RWPE1 (cell line): ENCODE measurements at places on chromosomes 3 and 15.
A peak's percentile ranks its signal among the peaks of the same experiment; 100 is the strongest.

GRCh38 chr15:62067448-62068044, 769 bp downstream of the C2CD4A start:
- no peak for DNase-seq

GRCh38 chr15:75203017-75203907, 1.6 kb downstream of the C15orf39 start:
- peak; percentile 33 for DNase-seq

- no peak for DNase-seq
Observed at GRCh38 chr3:84906065-84906464, 52.7 kb upstream of the CADM2 start.

DNA sequence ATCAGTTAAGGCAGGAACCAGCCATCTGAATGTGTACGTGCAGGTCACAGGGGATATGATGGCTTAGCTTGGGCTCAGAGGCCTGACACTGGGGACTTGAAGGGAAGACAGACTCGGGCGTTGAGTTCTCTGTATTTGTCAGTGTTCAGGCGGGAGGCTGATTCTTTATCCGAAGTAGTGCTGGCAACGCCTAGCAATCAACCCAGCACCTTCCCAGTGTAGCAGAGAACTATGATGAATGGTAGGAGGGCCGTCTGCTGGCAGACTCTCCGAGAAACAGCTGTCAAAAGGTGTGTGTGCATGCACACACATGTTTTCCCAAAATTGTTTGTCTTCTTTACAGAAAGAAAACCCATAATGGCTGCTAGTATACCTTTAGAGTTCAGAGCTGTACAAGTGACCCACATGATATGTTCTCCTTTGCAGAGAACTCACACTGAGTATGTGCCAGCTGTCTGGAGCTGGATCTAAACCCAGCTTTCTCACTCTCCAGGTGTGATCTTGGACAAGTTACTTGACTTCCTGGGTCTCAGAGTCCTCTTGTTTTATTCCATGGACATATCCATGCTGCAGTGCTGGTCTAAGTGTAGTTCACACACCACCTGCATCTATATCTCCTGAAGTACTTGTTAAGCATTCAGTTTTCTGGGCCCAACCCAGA, 74.5 kb upstream of the LARS2 start:
- DNase-seq = no peak

GRCh38 chr3:152100491-152101132, 168.1 kb upstream of the MBNL1 start:
- no peak for DNase-seq

DNA sequence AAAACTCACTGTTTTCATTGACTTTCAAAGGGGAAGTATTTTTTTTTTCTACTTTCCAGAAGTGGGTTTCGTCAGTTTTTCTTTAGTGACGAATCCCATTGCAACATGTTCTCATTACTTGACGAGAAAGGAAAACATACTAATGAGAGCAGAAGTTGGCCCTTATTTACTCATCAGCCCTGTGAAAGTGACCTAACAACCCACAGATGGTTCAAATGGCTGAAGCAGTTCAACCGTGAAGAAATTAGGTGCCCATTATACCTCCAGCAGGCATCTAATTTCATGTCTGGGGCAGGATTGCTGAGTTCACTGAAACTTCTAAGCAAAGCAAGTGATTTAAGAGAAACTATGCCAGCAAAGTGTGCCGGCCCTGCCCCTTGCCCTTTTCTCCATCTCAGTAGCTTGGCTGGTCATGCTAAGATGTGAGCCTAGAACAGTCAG, 9.0 kb downstream of the AQP9 start:
- no peak for DNase-seq

DNA sequence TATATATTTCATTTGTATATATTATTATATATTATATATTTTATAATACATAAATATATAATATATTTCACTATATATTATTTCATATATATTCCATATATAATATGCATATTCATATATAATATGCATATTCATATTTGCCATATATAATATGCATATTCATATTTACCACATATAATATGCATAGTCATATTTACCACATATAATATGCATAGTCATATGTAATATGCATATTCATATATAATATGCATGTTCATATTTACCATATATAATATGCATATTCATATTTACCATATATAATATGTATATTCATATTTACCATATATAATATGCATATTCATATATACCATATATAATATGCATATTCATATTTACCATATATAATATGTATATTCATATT, 51.2 kb upstream of the GATA2 start:
- no peak for DNase-seq

DNA sequence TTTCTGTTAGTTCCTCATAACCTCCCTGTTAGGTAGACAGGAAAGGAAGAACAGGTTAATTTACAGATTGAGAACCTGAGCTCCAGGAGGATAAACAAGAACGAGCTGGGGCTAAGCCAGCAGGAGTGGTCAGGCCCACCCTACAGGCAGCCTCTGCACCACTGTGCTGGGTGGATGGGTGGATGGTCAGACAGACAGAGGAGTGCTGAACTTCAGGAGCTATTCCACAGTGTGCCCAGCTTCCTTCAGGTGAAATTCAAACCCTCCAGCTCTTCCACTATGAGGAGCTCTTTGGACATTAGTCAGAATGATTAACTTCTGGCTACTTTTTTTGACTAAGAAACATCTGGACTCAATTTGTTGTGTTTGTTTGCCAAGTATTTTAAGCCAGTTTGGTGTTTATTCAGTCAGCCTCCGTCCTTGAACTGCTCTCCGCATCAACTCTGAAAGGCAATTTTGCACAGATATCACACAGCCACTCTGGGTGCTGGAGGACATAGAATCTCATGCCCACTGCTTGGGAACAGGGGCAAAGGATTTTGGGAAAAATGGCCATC, 361.9 kb downstream of the CLSTN2 start:
- no peak for DNase-seq

DNA sequence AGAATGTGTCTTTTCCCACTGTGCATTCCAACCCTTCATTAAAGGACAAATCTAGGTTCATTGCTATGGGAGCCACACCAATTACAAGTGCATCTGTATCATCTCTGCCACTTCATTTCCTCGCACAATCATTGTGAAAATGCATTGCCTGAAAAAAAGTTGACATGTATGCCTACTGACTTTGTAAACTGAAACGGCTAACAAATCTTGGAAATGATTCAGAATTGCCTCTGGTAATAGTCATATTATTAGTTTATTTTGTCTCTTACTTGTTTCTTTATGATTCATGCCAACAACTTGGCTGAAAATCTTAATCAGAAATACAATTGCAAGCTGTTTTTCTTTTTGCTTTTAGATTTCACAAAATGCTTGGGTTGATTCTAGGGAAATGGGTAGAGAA, 497.1 kb downstream of the ZIC1 start:
- no peak for DNase-seq

GRCh38 chr15:48324949-48325348, 6.3 kb upstream of the DUT start:
- DNase-seq = no peak

DNA sequence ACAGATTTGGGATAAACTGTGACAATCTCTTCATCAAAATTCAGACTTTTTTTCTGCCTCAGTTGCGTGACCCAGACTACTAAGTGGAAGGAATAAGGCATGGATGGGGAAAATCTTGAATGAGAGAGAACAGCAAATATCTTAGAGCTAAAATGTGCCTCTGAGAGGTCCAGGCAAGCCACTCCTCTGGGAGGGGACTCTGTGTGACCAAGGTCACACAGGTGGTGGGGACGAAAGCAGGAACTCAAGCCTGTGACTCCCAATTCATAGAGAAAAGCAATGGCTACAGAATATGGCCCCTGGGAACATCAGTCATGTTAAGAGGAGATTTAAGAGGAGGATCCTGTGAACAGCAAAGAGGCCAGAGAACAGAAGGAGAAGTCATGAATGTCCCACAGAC, 268.1 kb downstream of the FOXP1 start:
- no peak for DNase-seq

GRCh38 chr3:100455841-100456550, 36.4 kb upstream of the TMEM45A start:
- no peak for DNase-seq

DNA sequence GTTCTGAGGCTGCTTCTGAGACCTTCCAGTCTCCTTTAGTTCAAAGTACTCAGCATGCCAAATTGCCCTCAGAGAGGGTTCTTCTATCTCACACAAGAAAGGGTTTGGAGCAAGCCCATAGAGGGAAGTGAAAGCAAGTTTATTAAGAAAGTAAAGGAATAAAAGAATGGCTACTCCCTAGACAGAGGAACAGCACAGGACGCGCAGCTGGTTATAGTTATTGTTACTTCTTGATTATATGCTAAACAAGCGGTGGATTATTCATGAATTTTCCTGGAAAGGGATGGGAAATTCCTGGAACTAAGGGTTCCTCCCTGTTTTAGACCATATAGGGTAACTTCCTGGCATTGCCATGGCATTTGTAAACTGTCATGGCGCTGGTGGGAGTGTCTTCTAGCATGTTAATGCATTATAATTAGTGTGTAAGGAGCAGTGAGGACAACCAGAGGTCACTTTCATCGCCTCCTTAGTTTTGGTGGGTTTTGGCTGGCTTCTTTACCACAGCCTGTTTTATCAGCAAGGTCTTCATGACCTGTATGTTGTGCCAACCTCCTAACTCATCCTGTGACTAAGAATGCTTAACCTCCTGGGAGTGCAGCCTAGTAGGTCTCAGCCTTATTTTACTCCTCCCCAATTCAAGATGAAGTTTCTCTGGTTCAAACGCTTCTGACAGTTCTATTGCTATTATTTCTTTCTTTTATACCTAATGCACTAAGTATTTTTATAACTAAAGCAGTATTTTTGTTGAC, 26.3 kb downstream of the SCN11A start:
- no peak for DNase-seq

DNA sequence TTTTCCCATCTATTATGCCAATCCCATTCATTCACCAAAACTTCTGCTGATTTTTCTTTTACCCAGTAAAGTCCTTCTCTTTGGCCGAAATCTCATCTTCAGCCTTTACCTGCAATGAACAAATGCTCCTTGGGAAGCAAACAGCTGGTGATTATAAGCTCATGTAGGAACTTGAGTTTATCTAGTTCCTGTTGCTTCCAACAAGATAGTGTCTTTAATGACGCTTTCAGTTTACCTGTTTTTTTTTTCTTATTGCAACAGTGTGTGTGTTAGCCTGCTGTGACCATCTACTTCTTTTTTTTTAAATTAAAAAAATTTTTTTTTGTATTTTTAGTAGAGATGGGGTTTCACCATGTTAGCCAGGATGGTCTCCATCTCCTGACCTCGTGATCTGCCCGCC, 156.0 kb downstream of the CD47 start:
- DNase-seq = no peak

DNA sequence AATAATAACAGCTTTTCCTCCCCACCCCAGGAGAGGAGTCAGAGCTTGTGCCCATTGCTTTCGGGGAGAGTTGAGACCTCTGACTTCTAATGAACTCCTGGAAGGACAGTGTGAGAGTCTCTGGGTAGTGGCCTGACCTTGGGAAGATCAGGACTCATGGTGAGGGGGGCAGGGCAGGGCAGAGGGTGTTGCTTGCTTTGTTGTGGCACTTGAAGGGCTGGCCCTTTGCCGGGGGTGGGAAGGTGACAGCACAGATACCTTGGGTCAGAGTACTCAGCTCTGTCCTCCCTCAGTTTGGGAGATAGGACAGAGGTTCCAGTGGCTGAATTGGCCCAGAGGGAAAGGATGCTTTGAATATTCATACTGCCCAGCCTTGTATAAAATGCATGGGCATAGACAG, 15.8 kb downstream of the RBP2 start:
- DNase-seq = no peak

DNA sequence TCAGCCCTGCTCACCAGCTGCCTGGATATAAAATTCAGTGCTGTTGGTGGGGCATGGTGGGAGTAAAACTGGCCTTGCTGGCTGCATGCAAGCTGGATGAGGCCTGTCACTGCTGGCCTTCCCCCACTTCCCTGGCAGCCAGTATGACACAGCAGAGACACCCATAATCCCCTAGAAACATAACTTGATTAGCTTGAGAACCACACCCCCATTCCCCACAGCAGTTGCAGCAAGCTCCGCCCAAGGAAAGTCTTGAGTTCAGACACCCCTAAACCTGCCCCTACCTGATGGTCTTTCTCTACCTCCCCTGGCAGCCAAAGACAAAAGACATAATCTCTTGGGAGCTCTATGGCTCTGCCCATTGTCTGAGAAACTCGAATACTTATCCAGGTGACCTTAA, 405.1 kb upstream of the NECTIN3 start:
- no peak for DNase-seq

DNA sequence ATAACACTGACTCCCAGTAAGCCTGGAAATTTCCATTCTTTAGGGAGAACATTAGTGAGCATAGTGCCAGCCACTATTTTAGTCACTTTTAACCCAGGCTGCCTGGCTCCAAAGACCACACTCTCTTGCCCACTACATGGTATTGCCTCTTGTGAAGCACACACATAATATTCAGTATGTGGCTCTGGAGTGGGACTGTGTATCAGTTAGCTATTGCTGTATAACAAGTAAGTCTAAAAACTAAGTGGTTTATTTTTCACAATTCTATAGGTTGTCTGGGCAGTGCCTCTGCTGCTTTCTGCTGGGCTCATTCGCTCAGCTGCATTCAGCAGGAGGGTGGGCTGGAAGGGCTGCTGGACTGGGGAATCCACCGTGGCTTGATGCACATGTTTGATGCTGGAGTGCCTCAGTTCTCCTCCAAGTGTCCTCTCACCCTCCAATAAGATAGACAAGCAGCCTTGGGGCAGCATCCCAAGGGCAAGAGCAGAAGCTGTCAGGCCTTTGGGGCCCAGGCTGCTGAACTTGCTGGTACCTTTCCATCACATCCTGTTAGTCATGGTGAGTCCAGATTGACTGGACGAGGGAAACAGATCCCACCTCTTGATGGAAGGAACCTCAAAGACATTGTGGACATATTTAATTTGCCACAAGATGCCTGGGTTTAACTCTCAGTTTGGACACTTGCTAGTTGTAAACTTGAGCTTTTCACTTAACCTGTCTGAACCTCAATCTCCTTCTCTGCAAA, 66.6 kb upstream of the TLE3 start:
- no peak for DNase-seq

GRCh38 chr3:30658328-30659052, 52.1 kb downstream of the TGFBR2 start:
- no peak for DNase-seq
